ENCODE measurements at places on chromosomes 13 and 19. TPM values are rescaled to one million over a fixed set of nuclear protein-coding genes. Genes with fewer than 3 reads are reported as not detected.

GRCh38 chr19:10226021-10226375 lies 5.1 kb downstream of the S1PR2 start:
- DNase-seq = no peak

DNA sequence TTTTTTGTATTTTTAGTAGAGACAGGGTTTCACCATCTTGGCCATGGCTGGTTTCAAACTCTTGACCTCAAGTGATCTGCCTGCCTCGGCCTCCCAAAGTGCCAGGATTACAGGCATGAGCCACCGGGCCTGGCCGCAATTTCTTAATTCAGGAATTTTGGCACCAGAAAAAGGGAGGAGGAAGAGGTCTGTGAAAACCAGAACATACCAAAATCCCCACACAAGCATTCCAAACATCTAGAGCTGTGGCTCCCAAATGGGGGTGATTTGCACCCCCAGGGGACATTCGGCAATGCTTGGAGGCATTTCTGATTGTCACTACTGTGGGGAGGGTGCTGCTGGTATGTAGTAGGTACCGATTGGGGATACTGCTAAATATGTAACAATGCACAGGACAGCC lies 40.2 kb upstream of the ABCC4 start:
- no peak for DNase-seq

- no peak for DNase-seq
Measured at GRCh38 chr13:37164635-37165034, 59.2 kb upstream of the CSNK1A1L start.

GRCh38 chr13:96091164-96092117 lies 1.5 kb downstream of the HS6ST3 start:
- DNase-seq = no peak

- DNase-seq = no peak
Measured at GRCh38 chr19:639253-640160, at the start of gene FGF22. Gene FGF22, plus strand, starts transcription at chr19:639879. Its CDS starts 47 bp downstream, at chr19:639926.

DNA sequence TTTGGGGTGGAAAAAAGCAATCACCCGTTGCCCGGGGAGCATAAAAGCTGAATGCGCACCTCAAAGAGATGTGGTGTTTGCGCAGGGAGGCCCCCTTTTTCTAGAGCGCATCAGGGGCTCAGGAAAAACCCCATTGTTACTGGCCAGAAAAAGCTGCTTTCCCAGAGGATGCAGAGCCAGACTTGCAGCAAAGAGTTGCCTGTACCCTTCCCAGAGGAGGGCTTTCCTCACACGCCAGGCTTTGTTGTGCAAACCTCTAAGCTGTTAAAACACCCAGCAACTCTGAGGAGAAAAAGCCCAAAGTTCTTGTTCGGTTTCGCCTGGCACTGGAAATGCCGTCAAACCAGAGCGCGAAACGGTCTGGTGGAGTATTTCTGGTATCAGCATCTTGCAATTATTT lies 29.3 kb downstream of the GSX1 start:
- DNase-seq = no peak

DNA sequence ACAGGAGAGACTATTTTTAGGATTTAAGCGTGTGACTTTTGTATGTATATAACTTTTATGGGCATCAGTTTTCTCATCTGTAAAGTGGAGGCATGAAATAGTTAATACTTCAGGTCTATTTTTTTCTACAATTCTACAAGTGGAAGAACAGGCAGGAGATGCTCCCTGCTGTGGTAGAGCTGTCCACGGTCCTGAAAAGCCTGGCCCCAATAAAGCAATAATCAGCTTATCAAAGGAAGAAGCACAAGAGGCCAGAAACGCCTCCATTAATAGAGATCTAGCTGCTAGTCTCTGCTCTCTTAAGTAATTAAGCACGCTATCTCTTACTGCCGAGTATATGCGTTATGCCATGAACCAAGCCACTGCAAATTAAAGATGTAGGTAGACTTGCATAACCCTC lies 28.0 kb upstream of the WASF3 start:
- peak; percentile 4 for DNase-seq

- DNase-seq = no peak
Measured at GRCh38 chr13:74134777-74135325, 647 bp upstream of the KLF12 start.

- no peak for DNase-seq
Measured at GRCh38 chr13:111313911-111314425, 6.5 kb upstream of the TEX29 start.

DNA sequence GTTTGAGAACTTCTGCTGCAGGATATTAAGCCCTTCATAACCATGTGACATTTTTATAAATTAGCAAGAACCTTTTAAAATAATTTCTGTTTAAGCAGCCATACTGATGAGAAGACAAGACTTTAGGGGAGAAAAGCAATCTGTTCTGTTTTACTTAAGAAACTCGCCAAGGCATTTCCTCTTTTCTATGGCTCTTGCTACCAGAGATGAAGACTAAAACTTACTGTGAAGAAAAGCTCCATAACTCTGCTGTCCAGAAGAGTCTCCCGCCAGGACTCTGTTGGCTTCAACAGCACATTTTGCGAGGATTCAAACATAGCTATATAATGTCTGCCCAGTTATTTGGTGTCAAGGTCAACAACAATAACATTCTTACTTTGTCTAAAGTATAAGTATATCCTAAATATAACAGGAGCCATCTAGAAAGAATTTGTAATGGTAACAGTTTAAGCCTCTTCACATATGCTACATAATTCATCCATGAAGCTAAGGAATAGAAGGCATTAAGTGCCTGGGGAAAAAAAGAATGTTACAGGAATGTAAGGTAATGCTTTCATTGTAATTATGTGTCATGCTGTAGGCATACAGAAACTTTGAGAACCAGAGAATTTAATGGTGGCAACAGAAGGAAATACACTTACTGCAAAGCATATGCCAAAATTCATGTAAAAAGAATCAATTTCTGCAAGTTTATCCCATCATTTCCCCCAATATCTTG lies 53.2 kb upstream of the EEF1AKMT1 start:
- no peak for DNase-seq

DNA sequence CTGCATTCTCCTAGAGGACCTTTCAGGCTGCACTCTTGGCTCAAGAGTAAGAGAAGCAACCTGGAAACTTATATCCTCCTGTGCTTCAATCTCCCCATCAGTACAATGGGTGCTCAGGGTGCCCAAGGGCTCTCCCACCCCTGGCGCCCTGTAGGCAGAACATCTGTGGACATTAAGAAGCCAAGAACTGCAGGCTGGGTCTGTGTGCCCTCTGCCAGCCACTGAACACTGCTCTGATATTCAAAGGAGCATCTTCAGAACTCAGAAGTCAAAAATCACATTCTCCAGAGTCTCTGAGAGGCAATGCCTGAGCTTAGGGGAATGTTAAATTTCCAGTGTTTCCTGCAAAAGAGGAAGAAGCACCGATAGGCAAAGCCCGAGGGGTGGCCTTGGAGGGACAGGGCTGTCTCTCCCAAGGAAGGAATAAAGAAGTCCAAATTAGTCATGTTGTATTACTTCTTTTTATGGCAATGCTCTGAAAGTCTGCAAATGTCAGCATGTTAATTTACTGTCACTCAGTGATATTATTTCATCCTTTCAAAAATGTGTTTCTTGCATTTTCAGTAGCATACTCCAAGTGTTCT lies 88.1 kb downstream of the TSHZ3 start:
- no peak for DNase-seq

DNA sequence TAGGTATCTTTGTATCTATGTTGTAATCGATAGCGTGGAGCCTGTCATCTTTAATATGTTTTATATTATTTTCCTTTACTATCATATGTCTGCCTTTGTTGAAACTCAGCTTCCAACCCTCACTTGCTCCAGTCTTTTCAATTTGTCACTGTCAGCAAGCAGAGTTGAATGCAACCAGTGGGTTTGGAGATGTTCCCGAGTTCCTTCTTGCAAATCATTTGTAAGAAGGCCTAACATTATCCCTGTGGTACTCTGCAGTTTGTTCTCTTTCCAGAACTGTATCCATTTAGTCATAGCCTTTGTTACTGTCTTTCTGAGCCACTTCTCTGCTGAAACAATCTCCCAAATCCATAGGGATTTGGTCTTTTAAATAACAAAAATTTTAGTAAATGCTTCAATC lies 41.8 kb downstream of the RNASEH2B start:
- DNase-seq = no peak

GRCh38 chr13:101996954-101997353 lies 404.9 kb downstream of the FGF14 start:
- no peak for DNase-seq

DNA sequence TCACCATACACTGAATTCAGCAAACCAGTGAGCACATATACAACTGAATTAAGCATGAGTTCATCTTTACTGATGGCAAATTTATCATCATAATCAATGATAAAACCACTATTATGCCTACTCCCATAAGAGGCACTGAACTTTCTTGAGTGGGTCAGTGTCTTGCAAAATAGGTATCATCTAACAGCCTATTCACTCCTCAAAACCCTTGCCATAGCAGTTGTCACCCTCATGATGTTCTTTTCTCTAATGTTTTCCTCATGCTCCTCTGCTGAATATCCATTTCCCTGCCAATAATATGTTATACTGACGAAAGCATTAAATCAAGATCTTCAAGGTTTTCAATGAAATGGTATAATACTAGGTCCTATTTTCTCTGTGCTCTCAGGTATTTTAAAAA lies 5.6 kb downstream of the ARGLU1 start:
- DNase-seq = no peak

DNA sequence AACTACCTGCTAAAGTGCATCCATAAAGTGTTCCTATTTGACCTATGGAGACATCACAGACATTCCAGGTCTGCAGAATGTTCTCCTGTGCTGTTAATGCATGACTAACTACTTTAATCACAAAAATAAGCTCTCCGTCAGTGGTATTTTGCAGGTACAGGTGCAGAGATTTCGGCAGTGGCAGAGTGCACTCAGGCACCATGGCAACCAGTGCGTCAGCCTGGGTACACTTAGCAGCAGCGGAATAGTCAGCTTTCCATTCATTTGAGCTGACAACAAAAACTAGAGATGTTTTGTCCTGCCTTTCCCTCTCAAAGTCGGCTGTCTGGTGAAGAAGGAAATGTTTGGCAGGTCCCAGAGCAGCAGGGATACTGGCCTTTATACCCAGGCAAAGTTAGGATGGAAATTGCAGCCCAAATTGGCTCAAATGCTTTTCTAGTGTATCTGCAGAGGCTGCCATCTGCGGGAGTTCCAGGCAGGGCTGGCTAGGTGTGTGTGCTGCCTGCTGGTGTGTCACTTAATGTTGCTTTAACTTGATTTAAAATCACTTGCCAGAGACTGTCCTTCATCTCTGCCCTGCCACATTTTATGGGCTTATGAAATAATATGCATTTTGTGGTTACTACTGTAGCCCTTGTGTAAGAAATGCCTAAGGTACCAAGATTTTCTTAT lies 195.8 kb downstream of the RAP2A start:
- DNase-seq = no peak

GRCh38 chr13:58324161-58324560 lies 692.6 kb downstream of the PCDH17 start:
- no peak for DNase-seq

DNA sequence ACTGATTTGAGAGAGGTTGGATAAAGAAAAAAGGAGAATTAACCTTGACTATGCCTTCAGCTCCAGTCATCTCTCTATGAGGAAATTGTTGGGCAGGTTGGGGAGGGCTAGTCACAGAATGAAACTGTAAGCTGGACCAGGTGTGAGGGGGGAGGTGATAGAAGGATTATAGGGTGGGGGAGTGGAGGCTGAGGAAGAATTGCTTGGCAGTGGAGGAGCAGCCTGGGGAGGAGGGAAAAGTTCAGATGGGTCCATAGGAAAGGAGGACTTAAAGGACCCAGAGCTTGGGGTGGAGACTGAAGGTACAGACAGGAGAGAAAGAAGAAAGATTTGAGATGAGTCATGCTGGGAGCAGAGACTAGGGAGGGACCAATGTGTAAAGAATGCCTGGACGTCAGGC lies 8.2 kb upstream of the ZNF431 start:
- no peak for DNase-seq

GRCh38 chr13:79775830-79776229 lies 294.9 kb downstream of the NDFIP2 start:
- DNase-seq = peak; percentile 67

- DNase-seq = no peak
Measured at GRCh38 chr19:54478677-54479266, 5.7 kb upstream of the CDC42EP5 start.

DNA sequence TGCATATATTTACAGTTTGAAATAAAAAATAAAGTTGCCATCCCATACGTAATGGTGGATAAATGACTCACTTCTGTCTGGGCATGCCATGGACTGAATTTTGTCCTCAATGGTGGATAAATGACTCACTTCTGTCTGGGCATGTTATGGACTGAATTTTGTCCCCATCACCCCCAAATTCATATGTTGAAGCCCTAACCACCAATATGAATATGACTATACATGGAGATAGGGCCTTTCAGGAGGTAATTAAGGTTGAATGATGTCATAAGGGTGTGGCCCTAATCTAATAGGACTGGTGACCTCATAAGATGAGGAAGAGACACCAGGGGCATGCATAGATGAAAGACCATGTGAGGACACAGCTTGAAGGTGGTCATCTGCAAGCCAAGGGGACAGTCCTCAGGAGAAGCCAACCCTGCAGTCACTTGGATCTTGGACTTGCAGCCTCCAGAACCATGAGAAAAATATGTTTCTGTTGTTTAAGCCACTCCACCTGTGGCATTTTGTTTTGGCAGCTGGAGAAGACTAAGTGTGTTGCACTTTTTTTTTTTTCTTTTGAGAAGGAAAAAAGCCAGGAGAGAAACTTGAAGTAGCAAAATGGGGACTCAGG lies 41.8 kb downstream of the RFC3 start:
- DNase-seq = no peak

- DNase-seq = no peak
Measured at GRCh38 chr13:112331675-112332074, 44.5 kb upstream of the SPACA7 start.

DNA sequence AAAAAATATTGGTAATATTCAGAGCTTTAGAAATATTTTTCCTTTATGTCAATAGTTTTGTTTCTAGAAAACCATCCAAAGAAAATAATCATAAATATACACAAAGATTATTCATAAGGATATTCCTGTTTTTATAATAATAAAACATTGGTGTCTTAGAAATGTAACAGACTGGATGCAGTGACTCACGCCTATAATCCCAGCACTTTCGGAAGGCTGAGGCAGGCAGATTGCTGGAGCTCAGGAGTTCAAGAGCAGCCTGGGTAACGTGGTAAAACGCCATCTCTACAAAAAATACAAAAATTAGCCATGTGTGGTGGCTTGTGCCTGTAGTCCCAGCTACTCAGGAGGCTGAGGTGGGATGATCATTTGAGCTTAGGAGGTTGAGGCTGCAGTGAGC lies 106.8 kb downstream of the DHRS12 start:
- DNase-seq = no peak

- DNase-seq = no peak
Measured at GRCh38 chr13:43767341-43767931, 19.3 kb downstream of the ENOX1 start.

C19orf18 gene
- not detected for total RNA-seq

TEAD2 gene
- total RNA-seq = 58.0 TPM

AMH gene
- total RNA-seq = 2.1 TPM

BRME1 gene
- 1.4 TPM for total RNA-seq

PPP6R1 gene
- total RNA-seq = 66.3 TPM

APOC4 gene
- not detected for total RNA-seq

SIGLEC6 gene
- not detected for total RNA-seq

ZNF99 gene
- total RNA-seq = not detected

AMER2 gene
- total RNA-seq = not detected

DCLK1 gene
- total RNA-seq = 2.2 TPM

TMEM272 gene
- total RNA-seq = not detected

LGALS7B gene
- total RNA-seq = not detected

LPAR6 gene
- total RNA-seq = 18.7 TPM

KIR3DL1 gene
- not detected for total RNA-seq

KLK2 gene
- total RNA-seq = not detected

SERPINE3 gene
- not detected for total RNA-seq

MEIOSIN gene
- not detected for total RNA-seq

Measured in glomerular endothelial cell (primary cell).